ENCODE measurements at places on chromosomes 3 and 15.
A peak's percentile ranks its signal among the peaks of the same experiment; 100 is the strongest.

GRCh38 chr3:27387625-27388024 is 18.4 kb upstream of the NEK10 start:
- DNase-seq: no peak

GRCh38 chr15:79463043-79463780 is 31.1 kb downstream of the MINAR1 start:
- no peak for DNase-seq

DNA sequence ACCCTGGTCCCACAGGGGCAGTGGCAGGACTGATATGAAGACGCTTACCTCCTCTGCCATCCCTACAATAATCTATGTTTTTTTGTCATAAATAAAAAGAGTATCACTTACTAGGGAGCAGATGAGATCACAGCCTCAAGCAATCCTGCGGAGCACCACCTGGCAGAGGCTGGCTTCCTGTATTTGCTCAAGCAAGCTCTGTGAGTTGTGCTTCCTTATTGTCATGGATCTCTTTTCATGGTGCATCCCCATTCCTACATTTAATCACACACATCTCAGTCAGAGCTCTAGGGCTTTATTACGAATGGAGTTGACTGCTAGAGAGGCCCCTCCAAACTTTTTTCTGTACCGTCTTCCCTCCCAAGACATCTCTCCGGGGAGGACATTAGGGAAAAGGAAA is 186.0 kb downstream of the UBE2E2 start:
- no peak for DNase-seq

DNA sequence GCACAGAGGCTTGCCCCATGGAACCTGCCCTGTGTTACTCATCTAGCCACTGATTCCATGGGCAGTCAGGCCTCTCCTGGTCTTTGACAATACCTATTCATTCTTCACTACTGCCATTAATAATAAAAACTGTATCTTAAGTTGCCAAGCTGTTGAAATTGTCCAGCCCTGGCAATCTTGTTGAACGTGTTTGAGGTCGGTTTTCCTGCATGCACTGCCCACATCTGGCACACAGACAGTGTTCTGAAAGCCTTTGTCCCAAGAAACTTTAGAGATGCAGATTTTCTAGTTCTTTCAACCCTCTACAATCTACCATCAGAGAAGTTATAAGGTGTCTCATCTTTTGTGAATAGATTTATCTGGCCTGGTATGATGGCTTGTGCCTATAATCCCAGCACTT is 567.2 kb upstream of the NECTIN3 start:
- no peak for DNase-seq

- no peak for DNase-seq
These were observed 156.2 kb upstream of the MEF2A start for GRCh38 chr15:99409560-99409959.

DNA sequence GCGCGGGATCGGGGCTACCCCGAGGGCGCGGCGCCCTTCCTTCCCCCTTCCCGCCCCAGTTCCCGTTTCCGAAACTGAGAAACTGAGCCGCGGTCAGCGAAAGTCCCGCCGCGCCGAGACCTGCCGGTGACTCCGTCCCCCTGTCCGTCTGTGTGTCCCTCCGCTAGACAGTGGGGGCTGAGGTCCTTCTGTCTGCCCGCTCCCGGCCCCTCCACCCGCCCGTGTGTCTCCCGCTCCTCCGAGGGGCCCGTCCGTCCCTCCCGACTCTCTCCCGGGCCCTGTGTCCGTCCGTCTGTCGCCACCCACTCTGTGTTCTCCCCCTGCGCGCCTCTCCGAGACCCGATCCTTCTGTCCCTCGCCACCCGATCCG is 426 bp downstream of the PRKCD start:
- no peak for DNase-seq

GRCh38 chr3:190746531-190746930 is 116.0 kb downstream of the GMNC start:
- DNase-seq: no peak

DNA sequence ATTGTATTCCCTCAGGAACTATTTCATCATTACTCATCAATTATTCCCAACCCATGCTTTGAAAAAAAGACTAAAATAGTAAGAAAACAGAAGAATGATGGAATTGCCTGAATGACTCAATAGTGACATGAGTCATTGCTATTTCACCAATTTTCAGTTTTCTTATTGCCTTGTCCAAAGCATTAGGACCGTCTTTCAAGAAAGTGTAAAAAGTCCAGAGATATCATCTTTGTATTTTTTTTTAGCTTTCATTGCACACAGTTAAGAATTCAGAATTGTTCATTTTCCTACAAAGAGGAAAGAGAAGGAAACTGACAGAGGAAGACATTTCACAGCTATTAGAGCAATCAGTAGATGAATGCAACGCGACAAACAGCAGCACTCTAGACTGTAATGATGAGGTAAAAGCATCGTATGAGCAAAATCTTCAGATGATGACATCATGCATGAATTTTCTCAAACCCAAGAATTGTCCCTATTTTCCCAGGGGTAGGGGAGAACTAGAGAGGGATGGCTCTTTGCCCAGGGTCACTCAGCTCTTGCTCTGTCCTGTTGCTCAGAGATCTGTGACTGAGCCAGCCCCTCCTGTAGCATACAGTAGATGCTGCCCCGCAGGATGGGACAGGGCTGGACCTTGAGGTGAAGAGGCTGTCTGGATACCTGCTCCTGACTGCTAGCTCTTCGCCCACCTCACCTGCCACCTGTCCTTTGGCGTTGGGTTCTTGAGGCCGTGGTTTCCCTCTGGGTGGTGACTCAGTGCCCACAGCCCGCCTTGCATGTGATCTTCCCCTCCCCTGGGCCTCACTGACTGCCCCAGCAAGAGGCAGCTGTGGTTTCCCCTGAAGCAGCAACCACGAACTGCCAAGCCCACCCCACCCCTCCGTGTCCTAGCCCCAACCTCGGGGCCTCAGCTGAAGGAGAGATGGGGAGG is 84.8 kb downstream of the PPCDC start:
- no peak for DNase-seq

DNA sequence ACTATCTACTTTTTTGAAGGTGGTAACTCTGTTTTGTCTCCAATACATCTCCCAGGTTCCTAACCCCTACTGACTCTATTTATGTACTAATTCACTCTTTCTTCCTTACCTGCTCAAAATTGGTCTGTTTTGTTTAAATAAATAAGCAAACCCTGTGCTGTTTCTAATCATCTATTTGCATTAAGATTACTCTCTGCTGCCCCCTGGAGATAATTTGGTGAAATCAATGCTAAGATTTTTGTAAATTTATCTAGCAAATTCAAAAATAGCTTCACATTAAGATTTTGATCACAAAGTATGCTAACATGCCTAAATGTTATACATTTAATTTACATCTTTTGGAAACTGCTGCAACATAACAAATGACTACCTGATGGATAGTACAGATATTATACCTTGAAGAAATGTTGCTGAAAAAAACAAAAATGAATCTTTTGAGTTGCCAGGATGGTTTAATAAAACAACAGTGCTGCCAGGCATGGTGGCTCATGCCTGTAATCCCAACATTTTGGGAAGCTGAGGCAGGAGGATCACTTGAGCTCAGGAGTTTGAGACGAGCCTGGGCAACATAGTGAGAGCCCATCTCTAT is 4.4 kb upstream of the CD200R1 start:
- no peak for DNase-seq

DNA sequence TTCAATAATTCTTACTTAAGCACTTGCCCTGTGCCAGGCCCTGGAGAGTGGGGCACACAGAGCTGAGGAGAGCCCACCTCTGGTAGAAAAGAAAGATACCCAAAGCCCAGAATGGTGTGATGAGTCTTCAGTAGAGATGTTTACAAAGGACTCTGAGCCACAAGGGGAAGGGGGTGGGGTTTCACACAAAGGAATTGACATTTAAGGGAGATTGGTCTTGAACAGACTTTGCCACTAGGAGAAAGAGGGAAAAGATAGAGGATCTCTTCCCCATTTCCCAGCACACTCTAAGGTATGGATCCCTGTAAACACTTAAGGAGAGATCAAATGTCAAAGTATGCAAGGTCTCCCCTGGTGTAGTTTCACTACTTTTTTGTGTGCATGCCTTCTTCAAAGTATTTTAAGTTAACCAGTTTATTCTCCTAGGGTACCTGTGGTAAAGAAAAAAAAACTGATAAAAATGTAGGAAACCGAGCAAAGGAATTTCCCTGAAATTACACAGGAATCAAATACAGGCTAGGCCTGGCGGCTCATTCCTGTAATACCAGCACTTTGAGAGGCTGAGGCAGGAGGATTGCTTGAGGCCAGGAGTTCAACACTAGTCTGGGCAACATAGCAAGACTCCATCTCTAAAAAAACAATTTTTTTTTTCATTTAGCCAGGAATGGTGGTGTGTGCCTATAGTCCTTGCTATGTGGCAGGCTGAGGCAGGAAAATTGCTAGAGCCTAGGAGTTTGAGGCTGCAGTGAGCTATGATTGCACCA is 117.6 kb upstream of the SKOR1 start:
- no peak for DNase-seq

GRCh38 chr3:183878071-183878470 is 6.6 kb downstream of the PARL start:
- DNase-seq: peak; percentile 2

DNA sequence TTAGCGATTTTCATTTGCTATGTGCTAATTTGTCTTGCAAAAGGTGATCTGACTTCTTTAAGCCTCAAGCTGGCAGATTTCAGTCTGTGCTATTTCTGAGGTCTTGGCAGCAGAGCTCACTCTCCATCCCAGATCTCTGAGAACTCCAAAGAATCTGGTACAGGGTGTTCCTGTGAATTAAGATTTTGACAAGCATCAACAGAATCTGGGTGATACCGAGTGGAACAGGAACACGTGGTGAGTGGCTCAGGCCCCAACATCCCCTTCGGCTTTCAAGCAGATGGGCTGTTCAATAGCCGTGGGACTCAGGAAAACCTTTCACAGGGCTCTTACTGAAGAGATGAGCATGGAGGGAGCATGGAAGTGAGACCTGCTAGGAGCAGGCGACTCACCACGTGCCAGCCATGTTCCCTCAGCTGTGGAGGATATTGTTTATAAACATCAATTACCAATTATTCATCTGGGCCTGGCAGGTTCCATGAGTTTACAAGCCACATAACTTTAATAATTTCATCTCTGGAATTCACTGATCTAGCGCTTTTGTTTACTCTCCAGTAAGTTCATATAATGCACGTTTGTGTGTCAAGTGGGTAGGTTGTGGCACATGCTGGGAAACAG is 103.4 kb upstream of the SELENOK start:
- DNase-seq: no peak

DNA sequence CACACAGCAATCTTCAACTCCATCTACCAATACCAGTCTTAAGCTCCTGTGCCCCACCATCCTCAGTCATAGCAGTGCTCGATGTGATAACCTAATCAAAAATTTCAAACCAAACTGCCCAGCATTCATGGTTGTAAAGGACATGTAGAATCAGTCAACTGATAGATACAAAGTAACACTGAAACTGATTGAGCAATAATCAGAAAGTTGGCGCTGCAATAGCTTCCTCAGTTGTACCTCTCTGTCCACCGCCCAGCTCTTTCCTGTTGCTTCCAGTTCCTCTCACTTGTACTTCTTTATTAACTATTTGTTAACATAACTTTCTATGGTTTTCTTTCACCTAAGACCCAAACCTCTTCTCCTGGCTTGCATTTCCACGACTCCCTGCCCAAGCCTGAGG is 745.7 kb downstream of the PDCD6IP start:
- DNase-seq: no peak

GRCh38 chr15:90097475-90097874 is 4.8 kb downstream of the IDH2 start:
- DNase-seq: no peak

DNA sequence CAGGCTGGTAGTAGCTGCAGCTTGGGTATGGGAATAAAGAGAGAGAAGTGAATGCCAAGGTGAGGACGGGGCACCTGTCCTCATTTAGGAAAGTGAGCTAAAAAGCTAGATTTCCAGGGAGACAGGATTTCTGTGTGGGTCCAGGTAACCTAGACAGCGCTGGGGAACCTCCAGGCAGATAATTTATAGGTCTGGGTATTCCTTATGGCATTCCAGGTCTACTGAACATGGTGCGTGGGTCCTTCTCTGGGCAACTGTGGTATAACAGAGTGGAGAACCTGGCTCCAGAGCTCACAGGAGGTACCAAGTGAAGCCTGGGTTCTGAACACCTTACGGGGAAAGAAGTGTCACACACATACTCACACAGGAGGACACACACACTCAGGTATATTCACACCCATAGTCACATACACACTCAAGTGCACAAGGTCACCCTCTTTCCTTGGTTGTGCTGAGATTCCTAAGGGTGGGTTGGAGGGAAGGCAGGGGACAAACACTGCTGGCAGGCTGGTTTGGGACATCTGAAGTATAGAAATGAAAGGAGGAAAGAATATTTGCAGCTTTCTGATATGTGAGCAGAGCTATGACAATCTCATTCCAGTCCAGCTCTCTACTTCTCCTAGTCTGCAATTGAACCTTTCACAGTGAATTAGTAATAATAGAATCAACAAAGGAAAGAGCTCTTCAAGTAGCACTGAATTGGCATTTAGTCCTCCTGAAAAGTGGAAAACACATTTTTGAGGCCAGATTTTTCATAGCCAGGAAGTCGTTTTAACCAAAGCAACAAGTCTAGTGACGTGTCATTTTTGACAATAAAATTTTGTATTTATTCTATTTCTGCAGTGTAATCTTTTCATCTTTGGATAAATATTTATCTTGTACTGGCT is 37.4 kb upstream of the ITGA11 start:
- no peak for DNase-seq

DNA sequence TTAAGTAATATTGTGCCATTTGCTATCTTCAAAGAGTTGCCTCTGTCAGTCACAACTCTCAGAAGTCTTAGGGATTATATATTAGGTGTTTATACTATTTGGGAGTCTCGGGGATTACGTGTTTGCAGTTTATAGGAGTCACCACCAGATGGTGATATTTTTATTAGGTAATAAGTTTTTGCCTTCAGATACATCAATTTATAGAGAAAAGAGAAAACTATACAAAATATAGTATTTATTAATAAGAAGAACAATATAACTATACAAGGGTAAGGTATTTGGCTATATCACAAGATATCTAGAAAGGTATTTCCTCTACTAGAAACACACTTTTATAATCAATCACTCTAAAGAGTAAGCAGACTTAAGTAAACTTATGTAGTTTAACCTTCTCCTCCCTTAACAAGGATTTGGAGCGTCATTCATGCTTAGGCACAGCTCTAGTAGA is 10.7 kb upstream of the DHX36 start:
- DNase-seq: no peak

GRCh38 chr3:144343343-144343742 is 371.7 kb downstream of the DIPK2A start:
- DNase-seq: no peak

GRCh38 chr15:40270246-40270995 is 12.4 kb downstream of the ANKRD63 start:
- no peak for DNase-seq

GRCh38 chr3:77825001-77825827 is 785.3 kb downstream of the ROBO2 start:
- DNase-seq: no peak

- DNase-seq: no peak
These were observed 830 bp downstream of the SEMA4B start for GRCh38 chr15:90201944-90202375.

- no peak for DNase-seq
These were observed 74.0 kb upstream of the RAD18 start for GRCh38 chr3:9037144-9037711.

- no peak for DNase-seq
These were observed 59.9 kb upstream of the PTX3 start for GRCh38 chr3:157376603-157377300.

GRCh38 chr3:63193647-63194046 is 84.5 kb upstream of the SYNPR start:
- no peak for DNase-seq
